ENCODE measurements at places on chromosomes 3 and 15.

GRCh38 chr15:57319226-57319918 lies 56.9 kb upstream of the CGNL1 start:
- no peak for DNase-seq

- DNase-seq = no peak
Observed at GRCh38 chr3:411226-411625, 214.7 kb downstream of the CHL1 start.

GRCh38 chr3:33541918-33542317 lies 101.7 kb upstream of the UBP1 start:
- DNase-seq = no peak

- no peak for DNase-seq
Observed at GRCh38 chr15:38308797-38309196, 56.2 kb downstream of the SPRED1 start.

DNA sequence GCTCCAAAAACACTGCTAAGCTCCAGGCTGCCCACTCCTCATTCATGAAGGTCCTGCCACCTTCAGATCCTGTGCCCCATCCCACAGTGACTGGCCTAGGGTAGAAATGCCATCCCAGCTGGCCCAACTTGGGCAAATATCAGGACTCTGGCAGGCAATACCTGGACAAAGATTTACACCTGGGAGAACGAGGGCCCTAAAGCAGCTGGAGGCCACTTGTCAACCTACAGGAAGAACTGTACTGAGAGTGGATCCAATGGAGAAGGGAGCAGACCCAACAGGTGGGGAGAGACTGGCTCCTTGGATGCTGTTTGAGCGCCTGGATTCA lies 57.1 kb upstream of the GATA2 start:
- DNase-seq = no peak

- no peak for DNase-seq
Observed at GRCh38 chr15:59443341-59444072, 5.5 kb downstream of the FAM81A start.

DNA sequence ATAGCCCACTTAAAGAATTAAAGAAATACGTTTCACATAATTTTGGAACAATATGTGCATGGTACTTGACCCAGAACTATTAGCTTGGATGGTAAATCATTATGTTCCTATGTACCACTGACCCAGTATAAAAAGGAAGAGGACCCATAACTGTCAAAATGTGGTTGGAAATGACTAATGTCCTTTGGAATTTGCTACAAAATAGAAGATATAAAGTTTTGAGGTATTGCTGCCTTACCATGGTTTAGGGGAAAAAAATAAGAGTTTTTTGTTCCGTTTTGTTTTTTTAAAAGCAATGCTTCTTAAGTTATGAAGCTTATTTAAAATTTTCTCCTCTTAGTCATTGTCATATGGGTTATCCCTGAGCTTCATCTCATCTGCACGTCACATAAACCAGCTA lies 15.8 kb upstream of the TFDP2 start:
- DNase-seq = peak; percentile 75

DNA sequence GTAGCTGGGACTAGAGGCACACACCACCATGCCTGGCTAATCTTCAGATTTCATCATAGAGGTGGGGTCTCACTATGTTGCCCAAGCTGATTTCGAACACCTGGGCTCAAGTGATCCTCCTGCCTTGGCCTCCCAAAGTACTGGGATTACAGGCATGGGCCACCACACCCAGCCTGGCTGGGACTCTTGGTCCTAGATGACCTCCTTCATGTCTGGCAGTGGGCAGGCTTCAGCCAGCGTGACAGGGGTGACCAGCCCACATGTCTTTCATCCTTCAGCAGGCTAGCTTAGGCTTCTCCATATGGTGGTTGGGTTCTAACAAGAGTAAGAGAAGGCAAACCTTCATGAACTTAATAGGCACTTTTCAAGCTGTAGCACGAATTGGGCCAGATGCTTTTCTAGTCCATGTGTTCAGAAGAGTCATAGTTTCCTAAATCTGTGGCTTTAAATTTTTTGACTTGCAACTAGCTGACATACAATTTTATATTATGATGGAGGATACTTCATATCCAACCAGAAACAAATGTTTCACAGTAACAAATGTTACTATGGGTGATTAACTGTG lies 7.6 kb downstream of the GPD1L start:
- DNase-seq = no peak

DNA sequence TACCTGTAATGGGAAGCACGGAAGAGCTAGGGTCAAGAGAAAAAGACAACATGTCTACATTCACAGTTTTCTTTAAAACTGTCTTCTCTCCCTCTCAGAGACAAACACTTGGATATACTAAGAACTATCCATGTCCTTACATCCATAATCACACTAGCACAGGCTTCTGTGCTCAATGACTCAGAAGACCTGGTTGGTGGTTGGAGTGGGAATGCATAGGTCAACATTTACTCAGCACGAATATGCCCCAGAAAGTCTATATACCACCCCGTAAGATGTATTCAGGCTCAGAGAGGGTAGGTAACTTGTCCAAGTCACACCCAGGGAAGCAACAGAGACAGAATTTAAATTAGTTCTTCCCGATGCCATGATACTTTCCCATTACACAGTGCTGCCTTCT lies 891.1 kb downstream of the TUSC7 start:
- peak; percentile 15 for DNase-seq

- DNase-seq = no peak
Observed at GRCh38 chr3:133750259-133750656, 4.1 kb downstream of the TF start.

- no peak for DNase-seq
Observed at GRCh38 chr15:91946075-91946474, 92.6 kb downstream of the SLCO3A1 start.

- peak; percentile 75 for DNase-seq
Observed at GRCh38 chr3:29922992-29923746, 642.3 kb downstream of the RBMS3 start.

DNA sequence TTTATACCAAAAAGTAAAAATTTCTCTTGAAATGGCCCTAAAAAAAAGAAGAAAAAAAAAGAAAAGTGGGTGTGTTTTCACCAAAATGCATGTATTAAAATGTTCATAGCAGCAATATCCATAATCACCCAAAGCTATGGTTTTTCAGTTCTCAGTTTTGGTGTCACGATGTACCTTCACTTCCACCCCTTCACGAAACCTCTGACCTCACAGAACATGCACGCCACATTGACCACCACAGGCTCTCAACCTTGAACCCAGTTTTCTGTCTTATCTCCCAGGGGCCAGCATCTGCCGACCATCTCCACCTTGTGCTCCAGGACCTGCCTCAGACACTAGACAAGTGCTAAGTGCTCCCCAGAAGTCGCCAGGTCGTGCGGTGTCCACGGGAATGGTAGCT lies 30.4 kb downstream of the COLQ start:
- no peak for DNase-seq

GRCh38 chr15:55564347-55565145 lies 23.6 kb downstream of the PYGO1 start:
- DNase-seq = no peak

DNA sequence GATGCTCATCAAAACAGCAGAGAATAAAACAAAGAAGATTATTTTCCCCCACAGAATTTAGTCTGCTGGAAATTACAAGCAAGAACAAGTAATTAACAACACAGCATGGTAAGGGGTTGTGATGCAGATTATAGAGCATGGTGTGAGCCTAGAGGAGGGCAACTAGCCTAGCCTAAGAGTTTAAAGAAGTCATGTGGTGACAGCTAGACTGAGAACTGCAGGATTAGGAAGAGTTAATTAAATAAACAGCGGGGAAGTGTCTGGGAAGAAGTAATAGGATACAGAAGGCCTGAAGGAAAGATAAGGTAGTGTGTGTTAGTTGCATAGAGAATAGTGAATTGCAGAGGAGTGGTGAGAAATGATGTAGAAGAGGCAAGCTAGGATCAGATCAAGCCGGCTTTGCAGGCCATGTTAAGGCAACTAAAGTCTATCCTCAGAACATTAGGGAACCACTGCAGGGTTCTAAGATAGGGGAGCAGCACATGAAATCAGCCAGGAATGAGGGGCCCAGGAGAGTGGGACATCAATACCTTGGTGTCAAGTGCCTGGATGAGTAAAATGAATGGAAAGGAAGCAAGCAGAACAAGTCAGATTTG lies 11.9 kb upstream of the PKM start:
- no peak for DNase-seq

- DNase-seq = no peak
Observed at GRCh38 chr3:64957408-64958198, 269.8 kb upstream of the ADAMTS9 start.

DNA sequence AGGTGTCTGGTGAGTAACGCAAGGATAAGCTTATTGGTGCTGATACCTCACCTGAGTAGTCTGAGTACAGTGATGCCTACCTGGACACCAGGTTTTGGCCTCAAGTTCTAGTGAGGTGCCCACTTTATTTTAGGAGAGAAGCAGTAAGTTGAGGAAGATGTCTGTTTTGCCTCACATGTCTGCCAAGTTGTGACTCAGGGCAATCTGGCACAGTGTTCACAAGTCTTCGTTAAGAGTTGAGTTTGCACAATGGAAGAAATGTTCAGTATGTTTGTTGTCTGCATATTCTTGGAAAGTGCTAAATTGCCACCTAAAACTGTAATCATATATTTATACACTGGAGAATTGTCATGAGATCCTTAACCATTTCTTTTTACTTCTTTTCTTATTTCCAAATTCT lies 122.2 kb downstream of the KCNH8 start:
- no peak for DNase-seq

DNA sequence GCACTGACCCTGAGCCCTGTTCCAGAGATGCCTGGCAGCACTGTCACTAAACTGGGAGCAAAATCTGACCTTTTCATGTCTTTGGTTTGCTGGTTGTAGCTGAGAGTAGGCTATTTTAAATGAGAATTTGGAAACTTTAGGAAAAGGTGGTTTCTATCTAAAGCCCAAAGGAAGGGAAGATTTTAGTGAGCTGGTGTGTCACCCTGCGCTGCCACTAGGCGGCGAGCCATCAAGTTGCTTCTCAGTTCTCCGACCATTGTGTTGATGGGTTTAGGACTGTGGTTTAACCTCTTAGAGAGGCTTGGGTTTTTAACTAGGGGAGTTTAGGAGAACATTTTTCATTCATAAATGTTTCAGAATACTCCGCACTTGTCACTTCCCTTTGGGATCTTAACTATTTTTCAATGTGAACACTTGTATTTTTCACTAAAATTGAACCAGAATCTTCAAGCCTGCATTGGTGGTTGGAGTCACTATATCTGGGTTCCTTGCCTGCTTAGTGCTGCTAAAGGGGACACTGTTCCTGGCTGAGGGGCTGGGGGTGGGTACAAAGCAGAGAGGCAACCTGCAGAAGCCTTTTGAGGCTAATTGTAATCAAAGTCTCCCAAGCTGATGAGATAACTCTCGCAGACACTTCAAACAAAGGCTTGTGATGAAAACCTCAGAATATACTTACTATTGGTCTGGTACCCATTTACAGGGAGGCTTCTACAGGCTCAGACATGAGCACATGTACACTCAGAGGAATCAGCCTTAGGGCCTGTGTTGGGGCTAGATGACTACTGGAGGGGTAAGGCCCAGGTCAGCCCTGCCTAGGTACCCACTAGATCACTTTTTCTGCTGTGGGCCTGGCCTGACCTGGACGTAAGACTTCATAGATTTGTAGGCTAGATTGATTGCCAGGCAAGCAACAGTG lies 16.8 kb downstream of the EXOSC7 start:
- DNase-seq = peak; percentile 83

- DNase-seq = no peak
Observed at GRCh38 chr3:64375737-64376136, 150.5 kb upstream of the PRICKLE2 start.

- peak; percentile 93 for DNase-seq
Observed at GRCh38 chr3:193780810-193781478, 187.9 kb downstream of the OPA1 start.

GRCh38 chr3:155252535-155252934 lies 40.9 kb downstream of the STRIT1 start:
- DNase-seq = no peak

GRCh38 chr15:38614621-38615020 lies 50.0 kb upstream of the RASGRP1 start:
- DNase-seq = no peak

DNA sequence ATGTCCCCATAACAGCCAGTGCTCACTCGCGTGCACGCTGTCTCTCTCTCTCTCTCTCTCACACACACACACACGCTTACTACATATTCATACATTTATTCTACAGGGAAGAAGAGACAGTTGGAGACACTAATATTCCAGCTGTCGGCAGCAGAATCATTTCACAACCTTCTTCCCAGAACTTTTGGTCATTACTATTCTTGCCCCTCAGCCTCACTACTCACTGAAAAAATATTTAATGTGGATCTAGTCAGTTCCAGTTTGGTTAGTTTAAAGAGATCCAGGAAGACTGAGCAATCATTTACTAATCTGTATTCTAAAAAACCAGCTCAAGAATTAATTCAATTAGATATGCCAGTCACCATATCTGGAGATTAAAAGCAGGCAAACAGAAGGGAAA lies 394.9 kb downstream of the PTPRG start:
- no peak for DNase-seq

- DNase-seq = no peak
Observed at GRCh38 chr3:105979961-105980360, 111.1 kb upstream of the CBLB start.

- no peak for DNase-seq
Observed at GRCh38 chr3:130557336-130558035, 40.5 kb downstream of the COL6A6 start.

GRCh38 chr3:183439515-183439914 lies 11.1 kb upstream of the MCF2L2 start:
- DNase-seq = no peak
